ENCODE measurements at places on chromosomes 11 and 22.

- no peak for DNase-seq
Measured at GRCh38 chr11:45933846-45934579, 11.6 kb downstream of the LARGE2 start.

GRCh38 chr22:47575291-47575690, 812.8 kb downstream of the TBC1D22A start:
- DNase-seq: no peak

DNA sequence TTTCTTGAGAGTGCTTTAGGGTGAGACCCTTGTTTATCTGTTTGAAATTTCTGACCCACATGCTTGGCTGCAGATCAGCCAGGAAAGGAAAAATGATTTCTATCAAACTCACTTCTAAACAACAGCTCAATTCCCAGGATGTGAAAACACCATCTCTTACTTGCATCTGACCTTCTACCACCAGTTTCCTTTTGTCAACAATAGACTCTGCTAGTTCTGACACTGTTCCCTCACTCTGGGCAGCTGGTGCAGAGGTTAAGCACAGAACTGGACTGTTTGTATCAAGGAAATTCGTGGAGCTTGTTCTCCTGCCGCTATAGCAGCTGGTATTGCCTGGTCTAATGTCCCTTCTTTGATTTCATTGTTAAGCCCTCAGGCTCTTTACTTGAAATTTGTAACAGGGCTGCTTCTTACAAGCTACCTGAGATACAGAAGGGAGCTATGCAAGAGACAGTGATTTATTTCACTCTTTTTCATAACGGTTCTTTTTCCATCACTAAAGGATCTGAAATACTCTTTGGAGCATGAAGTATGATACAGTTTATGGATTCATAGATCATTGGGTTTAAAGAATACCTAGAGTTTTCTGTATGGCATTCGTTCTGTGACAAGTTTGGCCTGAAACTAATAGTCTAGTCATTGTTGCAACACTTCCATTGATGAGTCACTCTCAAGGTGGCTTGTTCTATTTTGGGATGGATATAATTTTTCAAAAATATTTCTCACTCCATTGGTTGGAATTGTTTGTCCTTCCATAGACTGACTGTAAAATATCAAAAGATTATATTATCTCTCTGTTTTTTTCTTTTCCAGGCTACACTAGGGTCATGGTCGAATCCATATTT, 178.2 kb upstream of the ZC3H12C start:
- no peak for DNase-seq

- no peak for DNase-seq
Measured at GRCh38 chr11:120332822-120333716, 3.1 kb upstream of the ARHGEF12 start.

GRCh38 chr11:78226684-78227680, 38.3 kb downstream of the USP35 start:
- no peak for DNase-seq

GRCh38 chr11:96242191-96242847, 100.7 kb downstream of the MAML2 start:
- DNase-seq: no peak

GRCh38 chr11:128480066-128480465, 107.3 kb downstream of the ETS1 start:
- DNase-seq: no peak

DNA sequence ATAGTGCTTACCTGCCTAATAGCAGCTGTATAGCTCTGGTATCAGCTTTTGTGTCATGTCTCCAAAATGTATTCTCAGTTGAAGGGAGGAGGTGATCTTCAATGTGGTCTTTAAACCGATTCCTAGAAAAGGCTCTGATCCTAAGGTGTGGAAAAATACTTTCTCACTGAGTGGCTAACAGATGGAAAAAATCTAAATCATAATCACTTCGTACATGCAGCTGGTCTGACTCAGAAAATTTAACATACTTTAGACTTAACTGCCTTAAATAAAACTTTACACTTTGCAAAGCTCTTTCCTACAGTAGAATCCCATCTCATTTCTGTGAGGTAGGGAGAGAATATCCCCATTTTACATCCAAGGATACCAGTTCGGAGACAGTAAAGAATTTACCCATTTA, 38.0 kb downstream of the C2CD3 start:
- DNase-seq: no peak

All from CD4-positive, alpha-beta T cell treated with Interleukin-12 subunit alpha and Interleukin-12 subunit beta, for 1 hour (primary cell).